ENCODE measurements at places on chromosomes 4 and X. TPM values are rescaled to one million over a fixed set of nuclear protein-coding genes. Genes with fewer than 3 reads are reported as not detected.

DNA sequence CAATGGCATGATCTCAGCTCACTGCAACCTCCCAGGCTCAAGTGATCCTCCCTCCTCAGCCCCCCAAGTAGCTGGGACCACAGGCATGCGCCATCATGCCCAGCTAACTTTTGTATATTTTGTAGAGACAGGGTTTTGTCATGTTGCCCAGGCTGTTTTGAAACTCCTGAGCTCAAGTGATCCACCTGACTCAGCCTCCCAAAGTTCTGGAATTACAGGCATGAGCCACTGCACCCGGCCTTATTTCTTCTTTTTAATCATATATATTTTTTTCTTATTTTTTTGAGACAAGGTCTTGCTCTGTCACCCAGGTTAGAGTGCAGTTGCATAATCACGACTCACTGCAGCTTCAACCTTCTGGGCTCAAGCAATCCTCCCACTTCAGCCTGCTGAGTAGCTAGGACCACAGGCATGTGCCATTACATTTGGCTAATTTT is 184.0 kb downstream of the TSPAN5 start:
- DNase-seq = no peak

NXF2 gene
- total RNA-seq = 1.4 TPM

USP17L15 gene
- total RNA-seq = not detected

DNA sequence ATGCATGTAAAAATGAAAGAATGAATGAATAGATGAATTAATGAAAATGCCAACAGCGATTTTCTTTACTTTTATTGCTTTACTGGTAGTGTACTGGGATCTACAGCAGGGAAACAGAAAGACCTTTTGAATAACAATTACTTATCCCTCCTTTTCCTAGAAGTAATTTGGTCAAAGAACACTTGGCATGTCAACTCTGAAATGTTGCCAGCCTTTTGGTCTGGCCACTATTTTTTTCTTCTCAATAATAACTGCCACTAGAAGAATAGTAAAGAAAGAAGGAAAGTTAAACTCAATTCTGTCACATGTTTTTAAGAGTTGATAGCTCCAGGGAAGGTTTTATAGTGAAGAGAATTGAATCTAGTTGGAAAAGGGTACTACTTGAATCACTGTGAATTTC is 52.9 kb downstream of the EPHA5 start:
- DNase-seq = no peak

AWAT2 gene
- total RNA-seq = not detected

DNA sequence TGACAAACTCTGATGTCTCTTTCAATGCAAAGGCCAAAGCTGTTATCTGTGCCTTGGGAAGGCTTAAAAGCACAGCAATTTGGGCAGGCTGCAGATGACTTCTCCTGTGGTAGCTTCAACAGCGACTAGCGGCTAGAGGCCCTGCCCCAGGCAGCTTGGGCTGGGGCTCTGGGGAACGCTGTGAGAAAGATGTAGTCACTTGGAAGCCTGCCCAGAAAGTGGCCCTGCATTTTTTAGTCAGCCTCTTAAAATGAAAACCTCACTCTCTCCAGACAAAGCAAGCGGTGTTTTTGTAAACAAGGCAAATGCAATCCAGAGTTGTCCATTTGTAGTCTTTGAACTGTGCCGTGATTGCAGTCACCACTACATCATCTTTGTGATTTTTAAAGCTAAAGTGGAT is 27.5 kb downstream of the PCYT1B start:
- DNase-seq = peak; percentile 27

DNA sequence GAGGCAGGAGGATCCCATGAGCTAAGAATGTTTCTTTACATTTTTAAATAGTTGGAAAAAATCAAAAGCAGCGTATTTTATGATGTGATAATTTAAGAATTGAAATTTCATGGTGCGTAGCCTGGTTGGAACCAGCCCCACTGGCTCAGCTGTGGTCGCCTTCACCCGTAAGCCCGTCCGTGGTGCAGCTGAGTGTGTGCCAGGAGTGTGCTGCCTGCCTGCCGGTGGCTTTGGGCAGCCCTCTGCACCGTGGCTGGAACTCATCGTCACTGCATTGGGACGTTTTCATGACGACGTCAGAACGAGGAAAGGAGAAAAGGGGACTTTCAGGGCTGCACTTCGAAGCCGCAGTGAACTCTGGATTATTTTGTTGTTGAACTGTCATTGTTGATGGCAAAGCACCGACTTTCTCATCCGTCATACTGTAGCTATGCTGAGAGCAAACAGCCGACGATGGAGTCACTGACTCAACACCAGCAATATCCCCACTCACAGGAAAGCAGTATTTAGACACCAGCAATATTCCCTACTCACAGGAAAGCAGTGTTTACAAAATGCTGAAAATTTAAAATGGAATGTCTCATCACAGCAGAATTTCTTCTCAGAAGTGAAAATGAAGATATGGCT is 35.1 kb downstream of the PCGF3 start:
- DNase-seq = no peak

DNA sequence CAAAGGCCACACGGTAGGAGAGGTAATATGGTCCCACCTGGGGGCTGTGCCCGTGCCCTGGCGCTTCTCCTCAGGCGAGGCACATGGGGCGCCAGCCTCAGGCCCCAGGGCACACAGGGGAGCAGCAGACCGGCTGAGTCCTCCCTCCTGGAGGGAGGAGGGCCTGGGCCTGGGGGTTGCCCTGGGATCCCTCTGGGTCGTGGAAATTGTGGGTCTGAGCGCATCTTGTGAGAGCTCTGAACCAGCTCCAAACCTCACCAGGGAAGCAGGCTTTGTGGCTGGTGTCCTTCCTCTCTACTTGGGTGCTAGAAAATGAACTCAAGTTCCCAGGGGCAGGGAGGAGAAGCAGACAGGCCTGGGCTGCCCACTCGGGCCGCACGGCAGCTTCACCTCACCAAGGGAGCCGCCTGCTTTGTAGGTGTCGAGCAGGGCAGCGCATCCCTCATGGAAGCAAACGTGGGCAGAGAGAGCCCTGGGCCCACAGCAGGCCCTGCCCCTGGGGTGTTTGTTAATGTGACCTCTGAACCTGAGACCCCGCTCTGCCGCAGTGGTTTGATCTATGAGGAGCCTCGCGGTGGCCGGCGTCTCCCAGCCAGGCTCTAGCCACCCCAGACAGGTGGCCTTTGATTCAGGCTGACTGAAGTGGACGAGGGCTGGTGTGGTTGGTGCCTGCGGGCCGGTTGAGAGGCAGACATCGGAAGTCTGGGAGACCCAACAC is 10.8 kb downstream of the HTRA3 start:
- peak; percentile 15 for DNase-seq

- DNase-seq = no peak
Observed at GRCh38 chr4:33302321-33302720, 2582.2 kb downstream of the PCDH7 start.

SPANXD gene
- not detected for total RNA-seq

DCX gene
- 614 TPM for total RNA-seq

BANK1 gene
- not detected for total RNA-seq

DRP2 gene
- 0.51 TPM for total RNA-seq

DNA sequence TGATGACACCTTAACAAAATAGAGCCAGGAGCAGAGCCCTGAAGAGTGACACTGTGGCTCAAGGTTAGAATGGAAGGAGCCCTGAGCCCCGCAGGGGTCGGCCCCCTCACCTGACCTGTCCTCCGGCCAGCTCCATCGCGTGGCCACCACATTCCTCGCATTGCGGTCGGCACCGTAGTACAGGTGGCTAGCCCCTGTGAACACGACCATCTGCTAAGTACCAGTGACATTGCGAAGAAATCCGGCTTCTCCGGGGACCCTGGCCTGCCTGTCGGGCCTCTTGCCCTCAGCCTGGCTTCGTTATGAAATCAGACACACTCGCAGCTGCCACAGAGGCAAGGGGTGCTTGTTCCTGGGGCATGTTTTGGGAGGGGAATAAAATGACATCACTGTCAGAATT is 179.0 kb downstream of the AFAP1 start:
- DNase-seq = peak; percentile 43

DNA sequence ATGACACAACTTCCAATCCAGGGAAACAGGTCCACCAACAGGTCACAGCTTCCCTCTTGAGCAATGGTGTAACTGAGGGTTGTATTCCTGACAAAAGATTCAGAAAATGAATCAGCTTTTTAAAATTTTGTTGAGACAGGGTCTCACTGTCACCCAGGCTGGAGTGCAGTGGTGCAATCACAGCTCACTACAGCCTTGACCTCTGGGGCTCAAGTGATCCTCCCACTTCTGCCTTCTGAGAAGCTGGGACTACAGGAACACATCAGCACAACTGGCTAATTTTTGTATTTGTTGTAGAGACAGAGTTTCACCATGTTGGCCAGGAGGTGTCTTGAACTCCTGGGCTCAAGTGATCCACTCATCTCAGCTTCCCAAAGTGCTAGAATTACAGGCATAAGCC is 43.7 kb downstream of the SAT1 start:
- no peak for DNase-seq

- DNase-seq = no peak
Observed at GRCh38 chrX:15674514-15674840, 9.9 kb upstream of the CLTRN start.

GRCh38 chr4:123037804-123038203 is 115.4 kb upstream of the NUDT6 start:
- no peak for DNase-seq

- peak; percentile 73 for DNase-seq
Observed at GRCh38 chr4:113684534-113685091, 76.9 kb downstream of the CAMK2D start.

- no peak for DNase-seq
Observed at GRCh38 chr4:98394134-98394533, 132.9 kb downstream of the RAP1GDS1 start.

- DNase-seq = peak; percentile 10
Observed at GRCh38 chrX:16772460-16772859, 13.8 kb upstream of the TXLNG start.

GRCh38 chrX:132031867-132032266 is 8.8 kb downstream of the STK26 start:
- no peak for DNase-seq

- DNase-seq = no peak
Observed at GRCh38 chr4:158010361-158010760, 162.5 kb downstream of the GASK1B start.

HHIP gene
- total RNA-seq = 9.7 TPM

Measured in glutamatergic neuron (in vitro differentiated cells).